ENCODE measurements at places on chromosomes 4 and X.

DNA sequence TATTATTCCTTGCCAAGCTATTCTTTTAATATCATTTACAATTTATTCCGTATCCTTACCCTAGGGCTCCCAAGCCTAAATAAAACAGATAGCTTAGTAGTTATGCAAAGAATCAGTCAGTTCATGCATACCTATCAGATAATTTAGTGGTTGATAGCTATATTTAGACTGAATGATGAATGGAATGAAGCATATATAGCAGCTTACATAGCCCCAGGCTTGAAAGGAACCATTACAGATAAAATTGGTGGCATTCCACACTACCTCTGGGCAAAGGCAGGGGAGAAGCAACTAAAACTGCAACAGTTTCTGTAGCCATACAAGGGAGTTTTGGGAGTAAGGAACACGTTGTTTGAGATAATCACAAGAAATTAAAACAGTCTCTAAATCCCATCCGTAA, 2.7 kb downstream of the ACE2 start:
- DNase-seq, result no peak

GRCh38 chr4:38230821-38231563, 270.8 kb downstream of the PTTG2 start:
- no peak for DNase-seq

GRCh38 chrX:38279188-38279587, 48.1 kb downstream of the RPGR start:
- no peak for DNase-seq

DNA sequence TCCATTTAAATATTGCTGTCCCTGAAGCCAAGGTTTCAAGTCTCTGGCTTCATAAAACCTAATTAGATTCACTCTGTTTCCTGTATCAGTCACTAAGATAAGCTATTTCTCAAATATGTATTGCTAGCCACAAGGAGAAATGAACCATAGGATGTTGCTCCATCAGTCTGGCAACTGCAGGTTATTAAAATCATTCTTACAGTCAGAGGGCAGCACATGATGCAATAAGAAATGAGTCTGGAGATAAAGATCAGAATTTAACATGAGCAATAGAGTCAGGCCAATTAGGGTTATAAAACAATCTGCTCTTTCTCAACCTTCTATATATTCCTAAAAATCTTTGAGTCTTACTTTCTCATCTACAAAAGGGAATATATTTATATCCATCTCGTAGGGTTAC, 7.2 kb downstream of the PRKG2 start:
- no peak for DNase-seq

GRCh38 chr4:153341575-153342090, 2.9 kb upstream of the MND1 start:
- DNase-seq, result no peak

DNA sequence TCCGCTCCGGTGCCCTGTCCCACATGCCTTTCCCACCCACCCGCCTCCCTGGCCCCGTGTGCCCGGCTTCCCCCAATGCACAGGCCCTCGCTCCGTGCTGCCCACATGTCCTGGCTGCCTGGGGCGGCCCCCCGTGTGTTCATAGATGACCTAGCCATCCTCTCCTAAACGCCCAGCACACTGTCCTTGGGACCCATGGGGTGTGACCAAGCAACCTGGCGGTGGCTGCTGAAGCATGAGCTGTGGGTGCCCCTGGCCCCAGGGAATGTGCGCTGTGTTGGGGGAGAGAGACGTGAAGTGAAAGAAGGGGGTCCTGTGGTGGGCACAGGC, 28.3 kb downstream of the MAEA start:
- no peak for DNase-seq

- DNase-seq, result no peak
Measured at GRCh38 chr4:95362066-95362465, 186.7 kb downstream of the UNC5C start.

GRCh38 chrX:77768787-77769186, 17.2 kb downstream of the ATRX start:
- peak; percentile 50 for DNase-seq
